CD4-positive, alpha-beta T cell treated with Interleukin-17A for 1 hour (primary cell): ENCODE measurements at places on chromosomes 3 and 15.

DNA sequence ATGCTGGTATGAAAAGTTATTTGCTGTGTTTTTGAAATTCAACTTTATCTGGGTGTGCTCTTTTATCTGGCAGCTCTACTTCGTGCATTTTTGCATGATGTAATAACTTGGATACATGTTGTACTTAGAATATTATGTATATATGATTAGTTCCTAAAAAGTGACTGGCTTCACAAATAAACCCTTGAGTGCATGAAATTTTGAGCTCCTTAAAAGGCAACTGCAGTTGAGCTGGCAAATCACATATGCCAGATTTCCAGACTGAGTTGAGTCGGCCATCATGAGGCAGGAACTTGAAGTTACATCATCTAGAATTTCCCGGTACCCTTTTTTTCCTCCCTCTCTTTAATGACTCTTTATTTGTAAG, 162.5 kb downstream of the FNDC3B start:
- DNase-seq = no peak

GRCh38 chr3:82413171-82413570, 651.7 kb upstream of the GBE1 start:
- no peak for DNase-seq

- DNase-seq = no peak
Measured at GRCh38 chr3:24829011-24829581, 334.4 kb upstream of the THRB start.

- DNase-seq = no peak
Measured at GRCh38 chr3:16447135-16447534, 66.4 kb downstream of the RFTN1 start.

DNA sequence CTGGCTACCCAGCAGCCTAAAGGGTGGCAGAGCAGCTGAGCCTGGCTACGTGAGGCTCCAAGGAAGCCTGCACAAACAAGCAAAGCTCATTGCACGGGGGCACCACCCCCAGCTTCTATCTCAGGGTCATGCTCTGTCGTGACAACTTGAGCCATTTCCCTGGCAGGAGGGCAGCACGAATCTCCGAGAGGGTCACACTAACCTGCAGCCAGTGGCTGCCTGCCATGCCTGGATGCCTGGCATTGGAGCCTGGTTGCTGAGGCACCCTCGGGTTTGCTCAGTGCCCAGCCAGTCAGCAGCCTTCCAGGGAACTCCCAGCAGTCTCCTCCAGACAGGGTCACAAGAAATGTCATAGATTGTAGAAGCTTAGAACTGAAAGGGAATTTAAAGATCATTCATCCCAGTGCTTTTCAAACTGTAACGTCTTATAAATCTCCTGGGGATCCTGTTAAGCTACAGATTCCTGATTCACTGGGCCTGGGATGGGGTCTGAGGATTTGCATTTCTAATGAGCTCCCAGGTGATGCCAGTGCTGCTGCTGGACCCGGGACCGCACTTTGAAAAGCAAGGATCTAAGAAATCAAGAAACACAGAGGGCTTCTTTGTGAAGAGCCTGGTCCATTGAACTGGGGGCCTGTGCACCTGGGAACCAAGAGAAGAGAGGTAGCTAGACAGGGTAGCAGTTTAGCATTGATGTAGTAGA, 48.4 kb downstream of the TMEM266 start:
- no peak for DNase-seq
